Gastrocnemius medialis (tissue), 4 donors: ENCODE measurements at places on chromosomes 1 and 21.

DNA sequence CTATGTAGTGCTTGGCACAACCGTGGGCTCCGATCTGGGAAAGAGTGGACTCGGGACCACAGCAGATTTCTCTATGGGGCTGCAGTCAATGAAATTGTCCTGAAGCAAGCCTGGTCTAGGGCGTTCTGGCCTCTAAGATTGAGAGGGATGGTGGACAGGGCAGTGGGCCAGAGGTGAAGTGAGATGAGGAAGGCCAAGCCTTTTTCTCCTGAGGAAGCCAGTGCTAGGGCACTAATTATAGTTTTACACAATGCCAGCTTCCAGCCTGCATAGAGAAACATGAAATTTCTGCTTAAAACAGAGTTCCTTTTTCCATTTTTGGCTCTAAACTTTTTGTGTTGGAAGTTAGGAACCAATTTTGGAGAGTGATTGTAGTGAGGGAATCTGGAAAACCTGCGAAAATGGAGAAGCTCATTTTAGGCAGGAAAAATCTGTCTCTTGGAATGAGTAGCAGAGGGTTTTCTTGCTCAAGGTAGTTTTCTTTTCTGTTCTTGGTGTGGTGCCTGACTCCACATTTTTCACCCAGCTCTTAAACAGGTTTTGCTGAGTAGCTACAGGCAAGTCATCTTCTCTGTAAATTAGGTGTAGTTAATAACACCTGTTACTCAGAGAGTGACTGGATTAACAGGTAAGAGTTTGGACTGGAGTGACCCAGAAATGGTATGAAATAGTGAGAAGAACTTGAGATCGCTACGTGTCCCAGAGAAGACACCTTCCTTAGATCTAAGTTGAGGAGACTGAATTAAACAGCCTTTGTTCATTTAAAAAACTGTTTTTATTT, 22.1 kb downstream of the UCK2 start:
- DNase-seq = no peak

DNA sequence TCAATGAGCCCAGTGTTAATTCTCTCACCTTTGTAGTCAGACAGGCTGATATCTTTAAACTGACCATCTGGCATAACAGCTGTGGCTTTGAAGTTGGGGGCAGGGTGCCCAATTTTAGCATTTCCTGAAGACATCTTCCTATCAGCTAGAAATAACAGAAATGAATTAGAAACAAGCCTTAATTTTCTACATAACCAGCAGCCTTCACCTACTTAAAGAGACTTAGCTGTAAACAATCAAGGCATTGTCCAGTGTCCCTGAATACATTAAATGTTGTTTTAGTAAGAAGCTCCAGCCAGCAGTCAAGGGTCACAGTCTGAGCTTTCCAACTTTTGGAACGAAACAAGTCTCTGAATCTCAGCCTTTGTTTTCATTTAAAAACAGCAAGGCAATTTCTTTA, 2.8 kb downstream of the PRDX1 start:
- no peak for DNase-seq

DNA sequence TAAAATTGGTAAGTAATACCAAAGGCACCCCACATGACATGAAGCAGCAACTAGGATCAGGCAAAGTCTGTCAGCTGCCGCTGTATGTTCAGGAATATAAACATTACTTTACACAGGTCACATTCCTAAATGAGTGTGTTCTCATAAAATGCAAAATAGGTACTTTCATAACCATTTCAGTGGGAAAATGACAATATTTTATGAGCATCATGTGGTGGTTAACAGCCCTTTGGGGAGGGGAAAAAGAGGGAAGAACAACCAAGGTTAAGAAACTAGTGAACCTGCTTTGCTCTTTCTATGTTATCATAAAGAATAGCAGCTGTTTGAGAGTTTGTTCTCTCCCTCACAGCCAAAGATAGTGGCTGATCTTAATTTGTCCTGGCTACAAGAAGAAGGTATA, 105.4 kb upstream of the LBR start:
- no peak for DNase-seq

DNA sequence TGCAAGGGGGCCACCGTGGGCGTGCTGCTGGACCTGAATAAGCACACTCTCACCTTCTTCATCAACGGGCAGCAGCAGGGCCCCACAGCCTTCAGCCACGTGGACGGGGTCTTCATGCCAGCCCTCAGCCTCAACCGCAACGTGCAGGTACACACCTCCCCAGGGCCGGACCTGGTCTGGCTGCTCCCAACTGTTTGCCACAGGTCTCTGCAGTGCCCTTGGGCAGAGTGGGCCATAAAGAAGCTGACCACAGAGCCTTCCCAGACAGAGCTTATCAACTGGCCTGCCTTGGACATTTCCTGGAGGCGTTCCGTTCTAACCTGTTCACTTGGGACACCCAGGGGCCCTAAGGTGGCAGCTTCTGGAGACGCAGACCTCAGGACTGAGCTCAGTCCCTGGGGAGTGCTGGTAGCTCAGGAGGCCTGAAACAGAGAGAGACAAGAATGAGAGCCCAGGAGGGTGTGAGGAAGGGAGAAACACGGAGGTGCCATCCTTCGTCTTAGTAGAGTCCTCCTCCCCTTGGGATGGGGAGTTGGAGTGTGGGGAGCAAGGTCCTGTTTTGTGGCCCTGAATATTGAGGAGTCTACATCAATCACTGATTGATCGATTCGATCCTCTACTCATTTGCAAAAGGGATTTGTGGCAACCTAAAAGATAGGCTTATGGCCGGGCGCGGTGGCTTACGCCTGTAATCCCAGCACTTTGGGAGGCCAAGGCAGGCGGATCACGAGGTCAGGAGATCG, 27.0 kb upstream of the GNPAT start:
- DNase-seq = no peak

- DNase-seq = no peak
Observed at GRCh38 chr21:38806942-38807284, 1.2 kb downstream of the ETS2 start.

DNA sequence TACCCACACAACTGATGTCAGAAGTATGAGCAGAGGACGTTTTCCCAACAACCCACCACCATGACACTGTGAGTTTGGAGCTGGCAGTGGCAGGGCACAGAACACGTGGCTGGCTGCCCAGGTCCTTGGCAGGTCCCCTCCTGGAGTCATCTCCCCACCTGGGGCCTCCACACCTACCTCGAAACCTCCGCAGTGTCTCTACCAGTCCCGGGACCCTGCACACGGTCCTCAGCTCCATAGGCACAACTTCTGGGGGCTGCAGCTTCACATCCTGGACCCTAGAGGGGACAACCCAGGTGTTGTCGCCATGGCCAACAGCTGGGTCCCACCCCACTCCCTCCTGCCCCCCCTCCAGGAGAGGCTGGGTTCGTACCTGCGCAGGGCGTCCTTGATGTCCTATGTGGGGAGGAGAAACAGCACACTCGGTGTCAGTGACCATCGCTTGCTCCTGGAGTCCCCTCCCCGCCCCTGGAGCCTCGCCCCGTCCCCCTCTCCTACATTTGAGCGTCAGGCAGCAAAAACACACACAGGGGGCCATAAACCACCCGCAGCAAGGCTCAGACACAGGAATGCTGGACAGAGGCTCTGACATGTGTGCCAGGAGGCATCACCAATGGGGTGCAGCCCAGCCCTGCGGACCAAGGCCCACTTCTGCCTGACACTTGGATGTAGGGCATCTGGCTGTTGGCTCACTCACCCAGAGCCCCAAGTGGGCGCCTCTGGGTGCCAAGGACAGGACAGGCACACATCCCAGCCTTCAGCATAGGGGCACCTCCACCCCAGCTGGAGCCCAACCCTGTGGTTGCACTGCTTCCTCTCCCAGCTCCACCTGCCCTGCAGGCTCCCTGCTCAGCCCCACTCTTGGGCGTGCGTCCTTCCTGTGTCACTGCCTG, 9.6 kb downstream of the TRIM11 start:
- DNase-seq = no peak

GRCh38 chr1:202101184-202101583, 21.5 kb upstream of the GPR37L1 start:
- no peak for DNase-seq

- DNase-seq = no peak
Observed at GRCh38 chr1:156233426-156234127, 8.4 kb upstream of the BGLAP start.

- DNase-seq = no peak
Observed at GRCh38 chr1:229086091-229086490, 184.8 kb upstream of the RAB4A start.

GRCh38 chr1:62299426-62300200, 19.6 kb downstream of the KANK4 start:
- DNase-seq = no peak

- DNase-seq = no peak
Observed at GRCh38 chr1:27687906-27688305, 15.9 kb upstream of the IFI6 start.
